ENCODE measurements at places on chromosomes 6 and 20.

GRCh38 chr6:169575365-169575764, 126.5 kb downstream of the WDR27 start:
- DNase-seq = no peak

DNA sequence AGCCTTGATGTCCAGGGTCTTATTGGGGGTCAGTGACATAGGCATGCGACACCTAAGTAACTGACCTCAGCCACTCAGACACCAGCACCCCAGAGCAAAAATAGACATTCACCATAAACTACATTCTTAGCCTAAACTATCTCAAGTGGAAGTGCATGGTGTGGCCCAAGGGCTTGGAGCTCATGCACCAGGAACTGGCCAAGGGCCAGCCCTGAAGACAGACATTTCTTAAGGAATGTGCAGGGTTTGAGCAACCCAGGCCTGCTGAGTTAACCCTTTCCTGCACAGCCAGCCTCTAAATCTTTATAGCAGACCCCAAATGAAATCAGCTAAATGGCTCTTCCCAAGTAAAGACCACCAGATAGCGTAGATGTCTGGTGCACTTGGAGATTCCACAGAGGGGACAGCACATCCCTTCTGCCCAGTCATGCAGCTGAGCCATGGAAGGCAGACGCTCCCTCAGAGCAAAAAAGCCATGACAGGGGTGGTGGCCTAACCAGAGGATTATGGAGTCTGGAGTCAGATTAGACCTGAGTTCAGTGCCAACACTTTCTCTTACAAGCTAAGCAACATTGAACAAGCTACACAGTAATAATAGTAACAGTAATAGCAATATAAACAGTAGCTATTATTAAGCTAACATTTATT, 222.6 kb downstream of the ZMYND8 start:
- no peak for DNase-seq

- no peak for DNase-seq
These were observed 134.6 kb upstream of the ECI2 start for GRCh38 chr6:4270001-4270400.

- peak; percentile 80 for DNase-seq
These were observed 662 bp downstream of the ENTPD6 start for GRCh38 chr20:25195962-25196785.

GRCh38 chr20:63313349-63314014, 20.5 kb downstream of the COL20A1 start:
- DNase-seq = no peak

DNA sequence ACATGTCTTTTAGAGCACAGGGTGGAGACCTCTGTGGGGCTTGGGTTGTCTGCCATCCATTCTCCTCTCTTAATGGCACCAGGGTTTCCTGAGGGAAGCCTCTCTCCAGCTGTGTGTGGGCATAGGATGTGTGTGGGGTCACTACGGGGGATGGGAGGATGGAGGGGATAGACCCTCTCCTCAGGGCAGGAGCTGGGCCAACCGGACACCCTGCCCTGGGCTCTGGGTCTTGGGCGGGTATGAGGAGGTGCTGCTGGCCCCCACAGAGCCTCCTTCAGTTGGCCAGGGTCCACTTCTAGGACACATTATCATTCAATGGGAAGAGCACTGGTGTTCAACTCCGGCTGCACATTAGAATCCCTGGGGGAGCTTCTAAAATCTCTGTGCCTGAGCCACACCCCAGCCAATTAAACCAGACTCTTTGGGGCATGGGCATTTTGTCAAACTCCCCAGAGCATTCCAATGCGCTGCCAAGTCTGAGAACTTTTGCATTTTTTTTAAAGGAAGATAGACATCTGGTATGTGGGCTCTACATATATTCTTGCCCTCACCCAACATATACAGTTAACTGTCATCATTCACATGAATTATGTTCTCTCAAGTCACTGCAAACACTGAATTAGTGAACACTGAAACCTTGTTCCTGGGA, 38.5 kb downstream of the TRAM2 start:
- DNase-seq = no peak

All from NCI-H748 treated with DMSO at 0.1 percent for 48 hours (cell line).